Activated CD4-positive, CD25-positive, alpha-beta regulatory T cell treated with anti-CD3 and anti-CD28 coated beads, Interleukin-2, amount 50 U/mL, for 16 hours (primary cell): ENCODE measurements at places on chromosomes 4 and X.

DNA sequence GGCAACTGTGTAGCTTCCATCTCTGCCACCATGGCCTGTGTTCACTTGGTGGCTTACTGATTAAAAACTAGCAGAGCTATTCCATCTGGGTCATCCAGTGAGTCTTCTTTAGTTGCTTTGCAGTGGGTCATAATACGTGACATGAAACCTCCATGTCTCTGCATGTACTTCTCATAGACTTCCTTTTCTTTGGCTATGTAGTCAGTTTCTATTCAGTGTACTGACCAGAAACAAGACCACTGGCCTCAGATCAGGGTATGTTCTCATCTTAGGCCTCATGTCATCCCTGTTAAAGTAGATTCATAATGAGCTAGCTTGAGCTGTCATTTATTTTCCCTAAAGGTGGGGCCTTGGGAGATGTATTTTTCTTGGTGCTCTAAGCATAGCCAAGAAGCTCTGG lies 195.2 kb downstream of the CCNG2 start:
- no peak for DNase-seq

DNA sequence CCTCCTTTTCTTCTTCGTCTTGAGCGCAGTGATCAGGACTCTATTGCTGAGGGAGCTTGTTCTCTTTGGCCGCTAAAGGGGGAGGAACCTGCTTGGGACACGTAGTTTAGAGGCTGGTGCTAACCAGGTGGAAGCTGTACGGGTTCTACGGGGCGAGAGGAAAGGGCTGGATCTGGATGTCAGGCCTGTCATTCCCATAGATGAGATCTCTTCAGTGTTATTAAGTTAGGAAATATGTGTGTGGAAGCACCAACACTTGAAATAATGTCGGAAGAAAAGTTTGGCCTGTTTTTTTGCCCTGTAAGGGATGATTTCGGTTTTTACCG lies 643 bp downstream of the SRP72 start:
- DNase-seq, result no peak

- DNase-seq, result no peak
Observed at GRCh38 chrX:132737743-132738142, 220.7 kb downstream of the HS6ST2 start.

GRCh38 chr4:85867271-85867670 lies 392.3 kb downstream of the ARHGAP24 start:
- DNase-seq, result no peak

DNA sequence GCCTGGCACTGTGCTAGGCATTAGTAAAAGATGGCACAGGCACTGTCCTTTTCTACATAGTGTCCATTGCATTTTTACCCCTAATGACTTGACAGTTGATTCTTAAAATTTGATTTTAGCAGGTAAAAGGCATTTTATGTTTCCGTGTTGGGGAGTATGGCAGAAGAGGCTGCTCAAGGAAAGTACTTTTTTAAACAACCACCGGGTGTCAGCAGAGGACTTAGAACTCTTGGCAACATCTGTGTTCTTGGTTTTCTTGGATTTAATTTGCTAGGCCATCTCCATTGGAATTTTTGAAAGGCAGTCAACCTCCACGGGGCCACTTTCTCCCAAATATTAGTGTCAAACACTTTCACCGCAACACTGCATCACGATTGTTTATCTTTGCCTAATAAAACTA lies 102.9 kb downstream of the TSPAN7 start:
- no peak for DNase-seq

GRCh38 chrX:38806875-38807621 lies 5.8 kb downstream of the MID1IP1 start:
- no peak for DNase-seq

GRCh38 chr4:16270454-16271328 lies 44.4 kb upstream of the TAPT1 start:
- DNase-seq, result no peak

DNA sequence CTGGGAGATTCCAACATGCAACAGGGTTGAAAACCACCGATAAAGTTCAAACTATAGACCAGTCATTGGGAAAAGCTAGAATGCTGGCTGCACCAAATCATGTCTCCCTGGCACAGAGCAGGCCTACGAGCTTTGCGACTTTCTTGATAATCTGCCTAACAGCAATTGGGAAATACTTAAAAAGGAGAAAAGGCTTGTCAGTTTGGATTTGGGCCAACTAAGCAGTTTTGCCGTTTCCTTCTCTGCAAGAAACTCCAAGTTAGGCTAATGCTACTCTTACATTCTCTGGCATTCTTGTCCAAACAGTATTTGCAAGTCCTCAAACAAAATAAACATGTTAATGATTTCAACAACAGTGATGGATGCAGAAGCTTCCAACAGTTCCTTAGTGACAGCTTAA lies 87.9 kb downstream of the PDK3 start:
- no peak for DNase-seq

GRCh38 chr4:132094017-132094416 lies 1055.1 kb upstream of the PCDH10 start:
- DNase-seq, result no peak

GRCh38 chrX:114924423-114924822 lies 93.0 kb downstream of the IL13RA2 start:
- no peak for DNase-seq

DNA sequence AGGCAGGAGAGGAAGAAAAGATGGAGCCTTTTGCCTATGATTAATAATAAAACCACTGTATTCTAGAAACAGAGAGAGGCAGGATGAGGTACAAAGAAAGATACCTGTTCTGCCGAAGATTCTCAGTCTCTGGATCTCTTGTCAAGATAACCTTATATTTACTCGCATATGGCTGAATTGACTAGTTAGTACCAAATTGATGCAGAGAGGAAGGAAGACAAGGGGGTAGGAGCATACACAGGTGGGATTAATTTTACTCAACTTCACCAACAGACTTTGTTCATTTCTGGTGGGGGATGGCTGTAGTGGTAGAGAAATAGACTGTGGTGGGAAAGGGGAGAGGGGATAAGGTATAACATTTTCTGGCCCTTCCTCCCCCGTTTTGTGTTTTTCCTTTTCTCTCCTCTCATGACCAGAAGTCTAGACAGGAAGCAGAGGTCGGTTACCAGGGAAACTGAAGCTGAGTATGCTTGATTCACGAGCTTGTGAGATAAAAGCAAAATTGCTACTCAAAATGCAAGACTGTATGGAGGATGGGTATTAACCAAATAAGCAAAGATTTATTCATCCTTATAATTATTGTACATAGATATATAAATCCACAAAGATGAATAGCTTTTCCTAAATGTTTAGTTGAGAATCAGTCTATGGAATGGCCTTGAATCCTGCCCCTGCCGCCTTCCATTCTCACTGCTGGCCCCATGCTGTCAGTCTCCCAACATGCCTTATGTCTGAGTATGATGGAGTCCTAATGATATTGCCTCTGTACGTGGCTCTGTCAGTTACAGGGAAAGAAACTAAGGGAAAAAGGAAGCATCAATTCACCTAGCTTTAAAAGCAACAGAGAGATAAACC lies 17.8 kb upstream of the PAGE2B start:
- no peak for DNase-seq

- DNase-seq, result no peak
Observed at GRCh38 chr4:18234108-18234507, 212.6 kb upstream of the LCORL start.

DNA sequence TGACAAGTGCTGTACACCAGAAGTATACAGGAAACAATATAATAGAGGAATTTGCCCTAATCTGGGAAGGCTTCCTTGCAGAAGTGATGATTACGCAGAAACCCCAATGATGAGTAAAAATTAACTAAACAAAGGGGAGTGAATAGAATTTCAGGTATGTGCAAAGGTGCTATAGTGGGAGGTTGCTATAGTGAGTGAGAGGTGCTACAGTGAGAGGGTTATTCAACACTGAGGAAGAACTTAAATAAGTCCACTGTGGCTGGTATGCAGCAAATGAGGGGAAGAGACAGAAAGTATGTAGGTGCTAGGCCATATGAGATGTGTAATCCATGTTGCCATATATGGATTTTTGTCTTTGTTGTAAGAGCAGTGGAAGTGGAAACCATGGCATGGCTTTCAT lies 69.5 kb downstream of the TRIM2 start:
- no peak for DNase-seq

DNA sequence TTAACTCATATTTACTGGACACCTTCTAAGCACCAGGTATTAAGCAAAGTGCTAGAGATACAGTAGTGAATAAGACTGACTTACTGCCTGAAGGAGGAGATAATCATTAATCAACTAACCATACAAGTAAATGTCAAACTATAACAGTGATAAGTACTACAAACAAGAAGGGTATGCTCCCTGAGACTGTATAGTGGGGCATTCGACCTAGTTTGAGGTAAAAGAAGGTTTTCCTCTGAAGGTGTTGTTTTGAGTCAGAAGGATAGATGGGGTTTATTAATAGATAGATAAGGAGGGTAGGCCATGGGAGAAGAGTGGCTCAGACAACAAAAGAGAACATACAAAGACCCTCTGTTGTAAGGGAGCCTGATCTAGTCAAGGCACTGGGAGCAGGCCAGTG lies 105.4 kb downstream of the DDIT4L start:
- no peak for DNase-seq

GRCh38 chrX:56765811-56766553 lies 36.9 kb downstream of the NBDY start:
- DNase-seq, result no peak

- no peak for DNase-seq
Observed at GRCh38 chr4:26896636-26897035, 36.0 kb downstream of the STIM2 start.

DNA sequence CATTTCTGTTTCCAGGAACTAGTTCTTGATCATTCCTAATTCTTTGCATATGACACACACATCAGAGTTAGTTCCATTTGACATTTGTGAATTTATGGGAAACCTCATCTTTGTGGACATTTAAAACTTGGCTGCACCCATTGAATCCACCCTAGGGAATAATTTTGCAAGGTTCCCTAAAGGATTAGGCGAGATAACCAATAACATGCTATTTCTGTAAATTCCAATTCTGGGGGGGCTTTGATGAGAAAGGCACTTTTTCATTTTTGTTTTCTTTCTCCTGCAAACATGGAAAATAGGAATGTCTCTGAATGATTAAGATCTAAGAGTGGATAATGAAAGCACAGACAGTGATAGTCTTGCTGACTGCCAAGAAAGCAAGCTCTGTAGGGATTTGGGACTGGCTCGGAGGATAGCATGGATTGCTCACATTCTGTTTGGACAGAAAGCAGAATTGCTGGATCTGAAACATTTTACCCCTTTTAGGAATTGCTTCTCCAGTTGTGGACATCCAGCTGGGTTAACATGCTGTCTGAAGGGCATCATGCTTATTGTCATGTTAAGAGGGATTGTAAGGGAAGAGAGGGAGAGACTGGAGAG lies 145.1 kb downstream of the NHS start:
- no peak for DNase-seq

GRCh38 chr4:168685136-168685809 lies 188.4 kb downstream of the PALLD start:
- DNase-seq, result no peak

DNA sequence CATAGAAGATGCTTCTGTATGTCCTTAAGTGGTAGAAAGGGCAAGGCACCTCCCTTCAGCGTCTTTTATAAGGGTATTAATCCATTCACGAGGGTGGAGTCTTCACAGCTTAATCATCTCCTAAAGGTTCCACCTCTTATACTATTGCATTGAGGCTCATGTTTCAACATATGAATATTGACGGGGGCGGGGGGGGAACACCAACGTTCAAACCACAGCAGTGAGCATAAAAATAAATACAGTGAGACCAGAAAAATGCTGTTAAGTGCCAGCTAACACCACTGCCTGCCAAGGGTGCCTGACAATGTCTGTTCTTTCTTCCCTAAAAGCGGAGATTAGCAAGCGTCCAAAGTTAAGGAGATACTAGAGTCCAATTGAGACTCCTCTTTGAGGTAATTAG lies 323.3 kb downstream of the STK32B start:
- DNase-seq, result no peak

GRCh38 chrX:1407035-1407434 lies 15.1 kb upstream of the SLC25A6 start:
- DNase-seq, result no peak

DNA sequence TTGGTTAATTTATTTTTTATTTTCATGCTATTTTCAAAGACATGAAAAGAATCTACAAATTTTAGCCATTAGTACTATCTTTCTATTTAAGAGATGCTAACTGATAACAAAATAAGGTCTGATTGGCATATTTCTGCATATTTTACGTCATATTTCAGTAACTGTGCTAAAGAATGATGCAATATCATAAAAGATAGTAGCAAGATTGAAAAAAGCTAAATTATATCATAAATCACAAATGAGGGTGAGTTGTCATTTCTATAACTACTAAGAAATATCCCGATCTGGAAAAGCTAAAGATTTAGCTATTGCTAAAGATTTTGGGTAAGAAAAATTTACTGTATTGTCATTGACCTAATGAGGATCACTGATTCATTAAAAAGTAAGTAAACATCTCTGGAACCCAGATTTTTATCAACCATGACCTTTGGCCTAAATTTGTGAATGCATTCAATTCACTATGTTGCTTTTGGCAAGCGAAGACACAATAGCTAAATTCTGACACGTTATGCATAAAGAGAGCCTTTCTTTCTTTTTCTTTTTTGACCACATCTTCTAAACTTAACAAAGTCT lies 103.6 kb downstream of the HPGD start:
- DNase-seq, result no peak

GRCh38 chr4:45897946-45898585 lies 225.8 kb downstream of the GABRG1 start:
- no peak for DNase-seq

DNA sequence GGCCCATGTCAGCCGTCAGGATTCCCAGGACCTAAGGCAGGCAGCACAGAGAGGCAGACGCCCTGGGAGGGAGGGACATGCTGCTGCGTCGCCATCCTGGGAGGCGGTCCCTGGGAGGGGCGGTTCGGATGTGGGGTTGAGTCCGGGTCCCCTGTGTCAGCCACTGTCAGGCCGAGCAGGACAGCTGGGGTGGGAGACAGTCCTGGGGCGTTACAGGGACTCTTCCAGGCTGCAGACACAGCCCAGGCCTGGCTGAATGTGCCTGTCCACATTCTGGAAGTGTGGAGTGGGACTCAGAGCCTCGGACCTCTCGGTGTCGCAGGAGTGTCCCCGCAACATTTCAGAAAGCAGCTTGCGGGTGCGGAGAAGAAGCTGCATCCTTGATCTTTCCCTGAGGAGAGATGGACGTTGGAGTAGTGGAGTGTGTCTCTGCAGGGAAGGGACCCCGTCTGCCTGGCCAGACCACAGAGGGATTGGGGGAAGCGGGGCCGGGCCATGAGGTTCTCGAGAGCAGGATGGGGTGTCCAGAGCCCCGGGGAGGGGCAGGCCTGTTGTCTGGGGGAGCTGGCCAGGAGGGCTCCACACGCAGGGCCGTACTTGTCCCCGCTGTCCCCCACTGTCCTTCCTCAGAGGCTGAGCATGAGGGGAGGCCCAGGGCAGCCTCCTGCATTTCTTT lies 6.1 kb downstream of the AKAP17A start:
- DNase-seq, result no peak

- DNase-seq, result no peak
Observed at GRCh38 chr4:11698846-11699590, 270.3 kb upstream of the HS3ST1 start.

DNA sequence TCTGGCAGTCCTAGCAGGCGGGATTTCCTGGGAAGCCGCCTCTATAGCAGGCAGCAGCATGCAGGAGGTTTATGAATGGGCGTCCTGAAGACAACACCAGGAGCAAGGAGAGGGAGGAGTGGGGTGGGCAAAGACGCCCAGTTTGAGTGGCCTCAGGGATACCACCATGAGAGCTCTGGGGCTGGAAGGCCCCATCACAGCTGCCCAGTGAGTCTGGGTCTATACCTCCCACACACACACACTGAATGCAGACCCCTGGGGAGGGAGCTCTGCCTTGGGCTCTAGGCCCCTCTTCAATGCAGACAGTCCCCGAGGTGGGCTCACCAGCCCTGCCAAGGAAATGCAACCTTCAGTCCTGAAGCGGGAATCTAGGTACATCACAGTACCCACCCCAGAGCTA lies 98.6 kb downstream of the AFAP1 start:
- no peak for DNase-seq

- no peak for DNase-seq
Observed at GRCh38 chr4:156898373-156899117, 73.1 kb downstream of the PDGFC start.
